ENCODE measurements at places on chromosomes 6 and 20.

DNA sequence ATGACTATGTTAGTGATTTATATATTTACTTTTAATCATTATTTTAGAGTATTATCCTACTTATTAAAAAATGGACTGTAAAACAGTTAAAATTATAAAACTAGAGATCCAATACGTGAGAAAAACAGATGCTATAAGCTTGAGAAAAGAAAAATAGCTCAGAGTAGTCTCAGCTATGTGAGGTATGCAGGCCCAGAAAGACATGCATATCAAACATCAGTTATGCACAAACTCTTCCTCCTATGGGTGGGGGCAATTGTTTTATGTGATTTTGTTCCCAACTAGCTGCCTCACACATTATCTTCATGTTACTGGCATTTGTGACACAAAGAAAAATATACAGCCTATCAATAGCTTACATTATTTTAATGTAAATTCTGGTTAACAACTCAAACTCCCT, 28.8 kb downstream of the RARS2 start:
- no peak for DNase-seq

DNA sequence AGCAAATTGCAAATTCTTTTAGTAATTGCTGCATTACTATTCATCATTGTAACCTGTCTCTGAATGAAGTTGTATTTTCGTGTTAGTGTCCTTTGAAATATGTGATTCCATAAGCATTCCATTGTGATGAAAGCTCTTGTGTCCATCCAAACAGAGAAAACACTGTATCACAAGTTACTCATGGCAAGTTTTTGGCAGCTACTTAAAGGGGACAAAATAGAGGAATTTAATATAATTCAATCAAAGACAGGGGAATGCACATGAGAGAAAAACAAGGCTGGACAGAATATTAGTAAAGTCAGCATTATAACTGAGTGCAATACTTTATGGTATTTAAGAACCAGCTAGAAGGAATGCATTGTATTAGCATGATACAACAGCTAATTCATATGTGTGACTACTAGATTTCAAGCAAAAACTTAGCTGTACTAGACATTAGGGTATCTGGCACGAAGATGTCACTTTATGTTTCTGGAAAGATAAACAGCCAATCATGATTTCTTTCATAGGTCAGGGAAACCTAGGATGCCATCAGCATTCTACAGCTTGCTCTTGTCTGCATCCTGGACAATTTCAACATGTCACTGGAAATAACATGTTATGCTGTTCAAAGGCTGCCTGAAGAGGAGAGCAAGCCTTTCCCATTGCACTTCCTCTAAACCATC, 270.6 kb upstream of the MARCKS start:
- no peak for DNase-seq

- no peak for DNase-seq
These were observed 60.6 kb downstream of the ADNP start for GRCh38 chr20:50870561-50871161.

GRCh38 chr20:38092260-38092857, 58.8 kb downstream of the RPRD1B start:
- DNase-seq = no peak

DNA sequence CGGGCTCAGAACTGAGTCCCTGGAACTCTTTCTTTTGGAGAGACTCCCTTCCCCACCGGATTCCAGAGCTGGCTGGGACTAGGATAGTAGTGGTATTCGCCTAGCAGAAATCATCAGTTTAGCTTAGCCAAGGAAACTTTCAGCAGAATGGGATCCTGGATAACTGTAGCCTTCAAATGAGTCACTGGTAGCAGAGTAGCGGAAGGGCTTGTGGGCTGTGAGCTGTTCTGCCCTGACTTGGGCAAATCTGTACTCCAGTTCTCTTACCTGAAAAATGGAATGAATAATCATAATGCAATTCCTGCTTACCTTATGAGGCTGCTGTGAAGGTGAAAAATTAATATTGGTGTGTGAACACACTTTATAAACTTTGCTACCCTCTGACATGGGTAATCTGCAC, 244.3 kb upstream of the CHD6 start:
- DNase-seq = no peak

- DNase-seq = no peak
These were observed 763 bp downstream of the KLC4 start for GRCh38 chr6:43060034-43060754.

DNA sequence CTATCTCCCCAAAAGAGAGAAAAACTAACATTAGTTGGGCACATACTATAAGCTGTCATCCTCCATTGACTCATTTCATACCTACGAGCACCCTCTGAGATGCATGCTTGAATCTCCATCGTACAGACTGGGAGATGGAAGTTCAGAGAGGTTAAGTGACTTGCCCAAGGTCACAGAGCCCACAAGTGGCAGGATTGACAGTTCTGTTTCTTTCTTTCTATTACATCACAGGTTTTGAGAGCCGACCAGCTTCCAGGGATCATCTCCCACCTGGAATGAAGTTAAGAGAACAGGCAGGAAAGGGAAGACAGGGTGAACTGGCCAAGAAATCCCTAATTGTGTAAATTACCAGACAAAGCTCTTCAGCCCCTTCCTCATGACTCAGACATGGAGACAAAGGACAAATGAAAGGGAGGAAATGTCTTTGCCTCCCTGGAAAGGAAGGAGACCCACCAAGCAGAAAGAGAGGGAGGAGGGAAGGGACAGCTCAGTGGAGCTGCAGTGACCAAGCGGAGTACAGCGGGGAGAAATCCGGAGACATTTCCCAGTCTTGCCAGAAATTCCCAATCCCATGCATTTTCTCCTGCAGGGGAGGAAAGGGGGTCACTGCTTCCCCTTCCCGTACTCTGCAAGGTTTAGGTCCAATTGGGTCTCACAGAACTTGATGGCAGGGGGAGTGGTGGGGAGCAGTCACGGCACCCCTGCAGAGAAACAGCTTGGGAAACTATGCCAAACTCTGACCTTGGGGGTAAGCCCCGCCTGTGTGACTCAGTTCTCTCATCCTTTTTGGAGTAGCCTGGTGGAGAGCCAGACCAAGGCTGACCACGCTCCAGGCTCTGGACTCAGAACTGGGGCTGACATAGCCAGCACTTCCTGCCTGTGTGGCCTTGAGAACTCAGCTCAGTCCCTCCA, 154.3 kb downstream of the ANKRD60 start:
- no peak for DNase-seq

- no peak for DNase-seq
These were observed 54.1 kb downstream of the CDS2 start for GRCh38 chr20:5180933-5181332.

GRCh38 chr20:45796337-45797065, 4.7 kb downstream of the DNTTIP1 start:
- no peak for DNase-seq

DNA sequence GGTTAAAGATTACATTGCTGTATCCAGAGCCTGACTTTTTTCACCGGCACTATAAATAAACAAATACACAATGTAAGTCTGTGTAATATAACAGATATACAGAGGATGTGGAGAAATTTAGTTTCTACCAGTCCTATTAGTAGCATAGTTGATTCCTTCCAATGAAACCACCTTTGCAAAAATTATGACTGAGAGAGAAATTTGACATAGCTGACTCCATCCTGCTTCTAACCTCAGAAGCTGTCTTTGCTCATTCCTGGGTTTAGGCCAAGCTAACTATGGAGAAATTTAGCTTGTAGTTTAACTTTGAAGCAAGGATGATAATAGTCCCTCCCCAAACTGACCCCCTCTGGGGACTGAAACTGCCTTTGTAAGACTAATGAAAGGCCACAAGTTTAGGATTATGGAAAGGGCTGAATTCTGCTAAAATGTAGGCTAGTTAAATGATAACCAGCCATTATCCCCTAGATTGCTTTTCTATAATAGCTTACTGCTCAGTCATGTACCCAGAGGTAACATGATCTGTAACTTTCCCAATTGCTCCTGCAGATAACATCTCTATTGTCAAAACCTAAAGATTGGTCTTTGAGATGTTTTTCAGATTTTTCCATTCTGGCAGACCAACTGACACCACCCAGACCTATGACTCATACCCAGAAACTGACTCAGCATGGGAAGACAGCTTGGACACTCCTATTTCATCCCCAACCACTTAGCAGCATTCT, 172.8 kb upstream of the ARG1 start:
- peak; percentile 30 for DNase-seq

DNA sequence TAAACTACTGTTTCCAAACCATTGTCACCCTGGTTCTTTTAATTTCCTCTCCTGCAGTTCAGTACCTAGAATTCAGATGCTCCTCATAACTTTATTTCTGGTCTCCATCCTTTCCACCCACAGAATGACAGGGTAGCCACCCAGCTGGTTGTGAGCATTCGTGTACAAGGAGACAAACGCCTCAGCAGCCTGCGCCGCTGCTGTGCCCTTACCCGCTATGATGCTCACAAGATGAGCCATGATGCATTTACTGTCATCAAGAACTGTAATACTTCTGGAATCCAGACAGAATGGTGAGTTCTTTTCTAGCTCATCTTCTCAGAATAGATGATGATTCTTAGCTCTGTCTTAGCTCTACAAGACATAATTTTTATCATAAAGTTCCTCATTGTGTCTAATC, 18.6 kb downstream of the GTPBP2 start:
- no peak for DNase-seq

GRCh38 chr6:108762394-108762793, 85.8 kb upstream of the ARMC2 start:
- no peak for DNase-seq

DNA sequence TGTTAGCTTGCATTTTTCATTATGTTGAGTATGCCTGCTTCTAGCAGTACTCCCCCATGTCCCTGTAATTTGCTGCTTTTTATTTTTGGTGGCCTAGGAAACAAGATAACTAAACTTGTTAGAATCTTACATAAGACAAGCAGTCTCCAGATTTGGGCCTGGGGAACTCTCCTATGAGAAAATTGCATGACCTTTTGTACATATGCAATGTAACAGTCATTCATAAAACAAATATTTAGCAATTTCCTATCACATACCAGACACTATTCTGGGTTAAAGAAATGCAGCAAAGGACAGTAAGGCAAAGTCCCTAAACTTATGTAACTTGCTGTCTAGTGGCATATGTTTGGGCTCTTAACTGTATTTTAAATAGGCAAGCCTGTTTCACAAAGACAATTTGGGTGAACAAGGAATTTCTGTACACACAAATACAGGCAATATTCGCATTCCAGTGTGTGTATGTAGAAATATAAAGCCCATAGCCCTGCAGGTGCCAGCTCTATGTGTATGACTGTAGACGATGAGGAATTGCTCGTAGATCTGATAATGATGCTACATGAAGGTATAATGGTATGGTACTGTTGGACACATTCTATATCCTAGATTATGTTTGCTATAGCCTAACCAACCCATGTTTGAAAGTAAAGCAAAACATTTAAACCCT, 305.2 kb upstream of the CITED2 start:
- DNase-seq = no peak
